ENCODE measurements at places on chromosomes 7 and 10.

DNA sequence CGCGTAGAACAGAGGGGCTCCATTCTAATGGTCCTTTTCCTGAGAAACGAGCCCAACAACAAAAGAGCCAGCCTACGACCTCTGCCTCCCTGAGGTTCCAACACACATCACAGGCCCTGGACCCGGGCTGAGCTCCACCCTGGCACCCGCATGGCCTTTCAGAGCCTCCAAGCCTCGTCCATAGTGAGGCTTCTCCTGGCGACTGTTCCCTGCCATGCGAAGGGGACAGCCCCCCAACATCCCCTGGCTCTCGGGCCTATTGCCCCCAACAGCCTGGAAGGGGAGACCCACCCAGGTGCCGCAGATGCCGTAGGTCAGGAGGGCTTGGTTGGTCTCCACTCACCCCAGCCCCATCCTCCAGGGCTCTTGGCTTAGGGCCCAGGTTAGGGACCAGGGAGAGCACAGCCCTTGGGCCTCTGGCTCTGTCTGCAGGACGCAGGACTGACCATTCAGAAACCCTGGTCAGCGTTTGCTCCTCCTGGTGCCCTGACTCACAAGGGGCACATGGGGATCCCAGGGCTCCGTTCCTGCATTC is 91.5 kb downstream of the TCERG1L start:
- DNase-seq: no peak

GRCh38 chr10:129772468-129773358 is 191.4 kb downstream of the EBF3 start:
- DNase-seq: no peak

GRCh38 chr10:28494420-28494819 is 38.5 kb upstream of the WAC start:
- peak; percentile 52 for DNase-seq

GRCh38 chr10:8055420-8056349 is 1.2 kb downstream of the GATA3 start:
- no peak for DNase-seq

DNA sequence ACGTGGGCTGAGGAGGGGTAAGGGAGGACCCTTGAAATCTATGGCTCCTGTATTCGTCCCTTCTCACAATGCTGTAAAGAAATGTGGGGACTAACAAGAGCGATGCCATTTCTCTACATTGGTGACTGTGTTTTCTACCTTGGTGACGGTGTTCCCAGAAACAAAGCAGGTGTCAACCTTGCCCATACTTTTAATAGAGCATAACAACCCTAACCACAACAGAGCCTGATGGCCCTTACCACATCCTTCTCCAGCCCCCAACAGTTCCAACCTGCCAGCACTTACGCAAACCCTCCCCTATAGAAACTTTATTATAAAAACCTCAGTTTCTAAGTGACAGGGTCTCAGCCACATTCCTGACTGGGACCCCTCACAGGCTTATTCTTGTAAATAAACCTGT is 28.2 kb upstream of the ADCYAP1R1 start:
- DNase-seq: no peak

- DNase-seq: no peak
Measured at GRCh38 chr10:110951381-110951780, 32.0 kb downstream of the SHOC2 start.

DNA sequence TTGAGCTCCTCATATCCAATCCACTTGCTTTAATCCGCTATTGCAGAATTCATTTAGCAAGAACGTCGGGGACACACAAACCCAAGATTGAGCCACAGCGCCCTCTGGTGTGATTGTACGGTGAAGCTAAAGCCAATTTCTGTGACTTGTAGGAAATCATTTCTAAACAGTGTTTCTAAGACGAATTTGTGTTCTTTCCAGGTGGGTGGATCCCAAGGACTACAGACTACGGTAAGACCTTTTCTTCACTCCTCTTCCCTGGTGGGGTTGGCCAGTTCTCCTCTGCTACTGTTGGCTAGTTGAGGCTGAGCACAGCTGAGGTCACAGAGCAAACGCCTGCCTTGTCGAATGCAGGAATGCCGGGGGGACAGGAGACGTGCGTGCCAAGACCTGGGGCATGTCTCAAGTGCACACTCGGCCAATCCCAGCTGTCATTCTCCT is 5.2 kb downstream of the DMBT1 start:
- DNase-seq: peak; percentile 83

GRCh38 chr10:31484431-31485135 is 165.6 kb downstream of the ZEB1 start:
- no peak for DNase-seq

GRCh38 chr10:74213571-74214162 is 62.6 kb downstream of the ADK start:
- DNase-seq: peak; percentile 76

GRCh38 chr7:159112136-159113011 is 32.3 kb downstream of the VIPR2 start:
- DNase-seq: no peak

GRCh38 chr7:121301446-121302213 is 27.2 kb upstream of the WNT16 start:
- DNase-seq: no peak

Data from OCI-M1 (cell line).